ENCODE measurements at places on chromosomes 5 and 9. TPM values are rescaled to one million over a fixed set of nuclear protein-coding genes. Genes with fewer than 3 reads are reported as not detected.

GPR150 gene
- polyA plus RNA-seq, result 0.09 TPM

GRCh38 chr5:111132076-111132475 is 39.9 kb downstream of the WDR36 start:
- no peak for DNase-seq

POU5F2 gene
- polyA plus RNA-seq, result 0.16 TPM

GRCh38 chr9:38075272-38075671 is 6.2 kb upstream of the SHB start:
- DNase-seq, result no peak

- DNase-seq, result no peak
Observed at GRCh38 chr5:106843812-106844416, 826.8 kb downstream of the EFNA5 start.

DNA sequence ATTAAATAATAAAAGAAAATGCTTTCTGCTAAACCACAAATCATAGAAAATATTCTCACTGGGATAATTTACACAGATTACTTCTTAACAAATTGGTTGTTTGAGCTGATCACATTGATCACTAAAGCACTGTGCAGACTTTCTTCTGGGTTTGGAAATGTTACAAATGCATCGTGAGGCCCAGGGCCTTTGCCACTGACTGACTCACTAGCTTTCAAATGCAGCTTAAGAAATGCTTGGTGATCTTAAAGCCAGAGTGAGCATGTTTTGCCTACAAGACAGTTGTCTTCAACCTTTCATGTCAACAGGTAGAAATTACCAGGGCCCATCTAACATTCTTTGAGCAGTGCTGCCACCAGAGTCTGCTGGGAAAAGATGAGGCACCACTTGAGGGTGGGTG is 252.3 kb upstream of the ADRA1B start:
- DNase-seq, result no peak
